Right lung (tissue), 10 donors: ENCODE measurements at places on chromosomes 16 and 17. TPM values are rescaled to one million over a fixed set of nuclear protein-coding genes. Genes with fewer than 3 reads are reported as not detected.

- DNase-seq: no peak
Observed at GRCh38 chr17:58051468-58051867, 31.8 kb upstream of the DYNLL2 start.

- DNase-seq: no peak
Observed at GRCh38 chr17:29141514-29141876, 38.7 kb downstream of the MYO18A start.

DNA sequence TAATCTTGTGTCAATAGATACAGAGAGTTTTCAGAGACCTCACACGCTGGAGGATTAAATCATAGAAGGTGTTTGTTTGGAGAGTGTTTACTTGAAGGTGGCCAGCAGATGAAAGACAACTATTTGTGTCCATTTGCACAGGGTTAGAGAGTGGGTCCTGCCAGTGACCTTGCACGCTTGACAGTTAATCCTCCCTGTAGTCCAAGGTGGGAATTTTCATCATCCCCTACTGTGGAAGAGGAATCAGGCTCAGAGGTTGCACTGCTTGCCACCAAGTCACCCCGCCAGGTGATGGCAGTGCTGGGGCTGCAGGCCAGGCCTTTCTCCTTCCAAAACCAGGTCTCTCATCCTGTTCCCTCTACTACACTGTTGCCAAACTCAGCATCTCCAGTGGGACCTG is 12.3 kb downstream of the CDH1 start:
- DNase-seq: no peak

The BCL6B gene
- 43.3 TPM for polyA plus RNA-seq

DNA sequence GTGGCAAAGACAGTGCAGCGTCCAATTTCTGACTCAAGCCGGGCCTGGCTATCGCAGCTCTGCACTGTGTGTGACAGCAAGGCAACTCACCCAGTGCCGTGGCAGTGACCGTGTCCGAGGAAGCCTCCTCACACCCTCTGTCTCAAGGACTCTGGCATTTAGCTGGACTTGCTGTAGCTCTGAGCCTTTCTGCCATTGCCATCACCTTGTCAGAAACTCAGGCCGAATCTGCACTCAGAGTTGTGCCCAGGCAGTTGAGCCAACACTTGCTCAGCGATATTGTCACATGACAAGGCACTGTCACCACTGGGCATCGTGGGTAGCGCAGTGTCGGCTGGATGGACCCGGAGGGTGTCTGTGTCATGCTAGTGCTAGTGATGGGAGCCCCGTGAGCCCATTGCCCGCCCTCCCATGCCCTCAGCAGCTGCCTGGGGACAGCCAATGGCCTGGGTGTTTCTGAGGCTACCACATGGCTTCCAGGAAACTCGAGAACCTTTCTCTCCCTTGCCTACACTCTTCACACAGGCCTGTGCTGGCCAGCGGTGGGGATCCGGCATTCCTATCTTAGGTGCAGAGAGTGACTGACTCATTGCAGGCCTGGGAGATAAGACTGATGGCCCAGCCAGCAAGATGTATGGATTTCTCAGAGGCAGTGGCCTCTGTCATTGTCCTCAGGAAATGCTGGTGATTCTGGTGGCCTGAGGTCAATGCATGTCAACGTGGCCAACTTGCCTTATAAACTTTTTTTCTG is 22.1 kb upstream of the STH start:
- DNase-seq: no peak

DNA sequence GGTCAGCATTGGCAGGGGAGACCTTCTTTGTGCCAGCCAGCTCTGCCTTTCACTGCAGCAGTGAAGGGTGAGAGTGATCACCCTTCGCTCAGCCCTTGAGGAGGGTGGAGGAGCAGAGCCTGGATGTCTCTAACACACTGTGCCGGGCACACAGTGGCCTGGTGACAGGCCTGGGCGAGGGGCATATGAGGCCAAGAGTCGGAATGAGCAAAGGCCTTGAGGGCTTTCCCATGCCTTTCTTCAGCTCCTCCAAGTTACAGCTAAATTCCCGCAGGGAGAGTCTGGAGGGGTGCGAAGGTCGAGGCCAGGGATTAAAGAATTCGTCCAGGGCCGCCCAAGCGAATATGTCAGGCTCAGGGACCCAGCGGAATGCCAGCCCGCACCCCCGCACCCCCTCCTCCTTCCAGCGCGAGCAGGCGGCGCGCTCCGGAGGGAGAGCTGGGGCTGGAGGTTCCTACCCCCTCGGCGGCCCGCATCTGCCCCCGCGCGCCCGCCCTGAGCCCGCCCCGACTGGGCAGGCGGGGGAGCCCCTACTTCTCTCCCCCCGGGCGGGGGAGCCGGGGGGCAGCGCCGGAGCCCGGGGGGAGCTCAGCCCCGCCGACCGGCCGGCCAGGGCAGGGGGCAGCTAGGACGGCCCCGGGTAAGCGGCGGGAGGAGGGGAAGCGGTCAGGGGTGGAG is at the start of gene RASL10B:
RASL10B (plus strand) TSS at position 401 of the 678 bp plus-strand sequence. CDS start 3,546 bp downstream, outside the sequence.
- DNase-seq: no peak

- no peak for DNase-seq
Observed at GRCh38 chr17:45270828-45271418, 9.0 kb upstream of the SPATA32 start.

- no peak for DNase-seq
Observed at GRCh38 chr16:53666786-53667415, 36.8 kb downstream of the RPGRIP1L start.

DNA sequence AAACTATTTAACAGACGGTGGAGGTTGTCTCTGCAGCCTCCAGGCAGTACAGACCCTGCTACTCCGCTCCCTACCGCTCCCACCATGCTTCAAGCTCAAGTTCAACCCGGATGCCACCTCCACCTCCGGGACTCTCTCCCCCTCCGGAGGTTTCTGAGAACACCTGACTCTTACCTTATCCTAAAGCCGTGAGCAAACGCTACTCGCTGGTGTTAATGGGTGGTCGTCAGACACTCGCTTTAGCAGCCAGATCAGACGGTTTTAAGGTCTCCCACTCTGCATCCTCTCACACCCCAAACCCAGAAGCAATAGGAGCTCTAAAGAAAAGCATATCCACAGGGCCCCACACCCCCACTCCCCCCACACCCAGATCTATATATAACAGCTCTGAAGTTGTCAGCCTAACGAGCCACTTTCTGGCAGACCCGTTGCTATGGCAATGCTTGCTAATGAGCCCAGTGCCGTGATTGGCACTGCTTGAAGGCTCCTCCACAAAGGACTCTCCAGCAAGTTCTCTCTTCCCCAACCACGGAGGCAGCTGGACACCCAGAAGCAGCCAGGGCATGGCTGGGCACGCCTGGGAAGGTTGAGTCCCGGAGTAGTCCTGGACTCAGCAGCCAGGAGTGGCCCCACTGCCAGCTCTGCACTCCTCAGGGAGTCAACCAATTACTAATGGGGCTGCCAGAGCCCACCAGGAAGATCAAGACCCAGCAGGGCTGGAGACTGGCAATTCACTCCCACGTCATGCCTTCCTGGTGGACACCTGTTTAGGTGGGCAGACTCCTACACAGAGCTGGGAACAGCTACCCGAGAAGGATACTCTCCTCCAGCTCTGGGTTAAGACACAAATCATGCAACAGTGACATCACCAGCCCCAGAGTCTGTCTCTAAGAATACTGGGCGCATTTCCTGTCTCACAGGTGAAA is 121.2 kb upstream of the RCVRN start:
- DNase-seq: no peak

DNA sequence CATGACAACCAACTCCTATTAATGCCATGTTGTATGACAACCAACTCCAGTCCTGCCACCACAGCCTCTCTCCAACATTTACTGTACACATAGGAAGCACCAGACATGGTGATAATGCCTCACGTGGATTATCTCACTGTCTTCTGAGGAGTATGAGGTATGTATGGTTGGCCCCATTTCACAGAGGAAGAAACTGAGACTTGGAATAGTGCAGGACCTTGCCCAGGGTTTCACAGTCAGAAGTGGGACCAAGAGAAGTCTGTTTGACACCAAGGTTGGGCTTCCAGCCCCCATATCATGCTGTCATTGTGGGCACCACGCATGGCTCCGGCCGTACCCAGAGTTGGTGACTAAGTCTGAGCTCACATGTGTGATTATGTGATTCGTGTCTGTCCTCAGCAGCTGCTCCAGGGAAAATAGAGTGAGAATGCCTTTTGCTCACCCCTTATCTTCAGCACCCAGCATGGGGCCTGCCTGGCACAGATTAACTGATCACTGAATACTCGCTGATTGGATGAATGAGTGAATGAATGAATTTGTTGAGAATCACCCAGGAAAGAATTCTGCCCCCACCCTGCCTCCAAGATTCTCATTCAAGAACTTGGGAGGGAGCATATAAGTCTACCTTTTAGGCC is 204.1 kb upstream of the NLRP1 start:
- DNase-seq: no peak

The TEDC2 gene
- polyA plus RNA-seq: 8.0 TPM

- DNase-seq: peak; percentile 99
Observed at GRCh38 chr17:75784473-75785015, at the start of gene UNK. Gene UNK, plus strand, starts transcription at chr17:75784806. Its CDS starts 75 bp downstream, at chr17:75784881.

The UTS2R gene
- not detected for polyA plus RNA-seq

The ALOX12 gene
- 2.4 TPM for polyA plus RNA-seq

- no peak for DNase-seq
Observed at GRCh38 chr17:48605991-48606891, 1.5 kb upstream of the HOXB6 start.

The NMT1 gene
- 74.3 TPM for polyA plus RNA-seq

DNA sequence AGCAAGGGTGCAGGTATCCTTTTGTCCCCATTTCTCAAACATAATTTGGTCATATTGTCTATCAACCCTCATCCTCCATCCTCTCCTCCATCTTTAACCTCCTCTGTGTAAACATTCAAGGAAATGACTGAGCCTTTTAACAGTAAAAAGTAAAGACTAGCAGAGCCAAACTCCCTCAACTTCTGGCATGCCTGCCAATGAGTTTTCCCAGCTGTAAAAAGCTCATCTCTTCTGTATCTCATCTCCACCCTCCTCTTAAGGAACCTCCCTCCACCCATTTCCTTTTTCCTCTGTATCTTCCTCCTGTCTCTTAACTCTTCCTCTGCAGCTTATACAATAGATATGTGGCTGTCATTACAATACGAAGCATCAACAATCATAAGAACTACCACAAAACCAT is 76.9 kb upstream of the PSMD7 start:
- DNase-seq: no peak

DNA sequence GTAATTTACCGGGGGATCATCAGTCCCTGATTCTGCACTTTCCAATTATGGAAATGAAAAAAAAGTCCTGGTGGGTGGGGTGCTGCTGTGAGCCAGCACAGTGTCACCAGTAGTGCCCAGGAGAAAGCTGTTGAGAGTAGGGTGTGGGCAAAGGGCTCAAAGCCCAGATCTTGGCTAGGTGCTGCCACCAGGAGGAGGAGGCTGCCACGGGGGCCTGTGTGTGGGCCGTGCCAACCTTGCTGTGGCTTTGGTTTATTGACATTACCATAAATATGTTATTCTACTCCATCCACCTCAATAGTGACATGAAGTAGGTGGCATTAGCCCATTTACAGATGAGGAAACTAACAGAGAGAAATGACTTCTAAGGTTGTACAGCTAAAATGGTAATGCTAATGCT is 6.7 kb upstream of the PRPSAP2 start:
- DNase-seq: no peak

- DNase-seq: no peak
Observed at GRCh38 chr16:21060027-21060510, 90.6 kb downstream of the DNAH3 start.

GRCh38 chr17:28369684-28370034 is 448 bp downstream of the VTN start:
- DNase-seq: no peak

The TBC1D3G gene
- polyA plus RNA-seq: not detected

DNA sequence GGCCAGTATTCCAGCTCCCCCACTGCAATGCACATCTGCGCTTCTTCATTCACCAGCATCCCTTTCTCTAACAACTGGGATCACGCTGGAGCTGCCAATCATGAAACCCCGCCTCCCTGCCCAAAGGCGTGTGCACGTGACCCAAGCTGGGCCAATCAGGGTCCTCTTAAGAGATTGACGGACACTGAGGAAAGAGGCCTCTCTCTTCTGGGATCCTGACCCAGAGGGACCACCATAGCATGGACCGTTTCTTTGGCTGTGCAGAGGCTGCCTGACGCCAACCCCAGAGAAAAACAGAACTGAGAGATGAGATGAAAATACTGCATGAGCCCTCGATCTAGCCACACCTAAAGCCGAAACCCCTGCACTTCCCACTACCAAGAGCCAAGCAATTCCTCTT is 32.0 kb downstream of the COTL1 start:
- no peak for DNase-seq

The OR2C1 gene
- 0.44 TPM for polyA plus RNA-seq

- no peak for DNase-seq
Observed at GRCh38 chr16:28259091-28259780, 33.1 kb upstream of the SBK1 start.

The KRTAP3-2 gene
- polyA plus RNA-seq: not detected

DNA sequence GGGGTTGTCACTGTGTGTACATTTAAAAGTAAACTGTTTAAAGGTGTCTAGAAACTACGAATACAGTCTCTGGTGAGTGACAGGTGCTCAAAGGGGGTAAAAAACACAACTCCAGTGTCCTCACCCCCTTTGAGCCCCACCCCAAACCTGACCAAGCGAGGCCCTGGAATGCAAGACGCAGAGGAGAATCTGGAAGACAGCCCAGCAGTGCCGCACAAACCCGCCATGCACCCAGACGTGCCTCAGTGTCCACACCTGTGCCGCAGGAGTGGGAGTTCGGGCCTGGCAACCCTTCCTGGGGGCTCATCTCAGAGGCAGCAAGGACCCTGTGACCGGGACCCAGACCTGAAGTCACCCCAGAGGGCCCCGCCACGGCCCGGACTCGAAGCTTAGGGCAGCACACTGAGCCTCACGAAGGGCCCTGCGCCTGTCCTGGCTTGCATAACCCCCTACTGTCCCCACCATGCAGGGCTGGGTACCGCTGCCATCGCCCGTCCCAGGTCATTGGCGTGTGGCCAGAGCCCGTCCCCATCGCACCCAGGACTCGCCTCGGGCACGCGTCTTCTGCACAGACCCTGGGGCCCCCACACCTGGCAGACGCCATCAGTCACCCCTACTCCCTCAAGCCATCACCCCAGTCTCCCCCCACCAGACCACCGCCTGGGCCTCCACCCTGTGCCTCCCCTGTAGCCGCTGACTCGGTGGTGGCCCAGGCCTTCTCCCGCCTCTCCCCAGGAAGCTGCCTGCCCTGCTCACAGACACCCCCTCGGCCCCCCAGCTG is 33.0 kb upstream of the ZC3H18 start:
- no peak for DNase-seq

The WNT3 gene
- 2.2 TPM for polyA plus RNA-seq

The CFAP20 gene
- 77.0 TPM for polyA plus RNA-seq

- no peak for DNase-seq
Observed at GRCh38 chr16:25260416-25260815, 2.8 kb upstream of the ZKSCAN2 start.

The NME3 gene
- polyA plus RNA-seq: 34.2 TPM

DNA sequence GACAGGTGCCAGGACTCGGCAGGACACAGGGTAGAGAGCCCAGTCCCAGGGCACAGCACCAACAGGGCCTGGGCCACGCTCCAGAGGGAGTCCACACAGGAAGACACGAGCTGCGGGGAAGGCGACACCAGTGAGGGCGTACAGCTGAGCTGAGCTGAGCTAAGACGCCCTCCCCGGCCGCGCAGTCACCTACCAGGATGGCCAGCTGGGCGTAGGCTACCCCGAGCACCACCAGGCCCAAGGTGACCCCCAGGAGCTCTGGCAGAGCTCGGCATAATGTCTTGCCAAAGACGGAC is 42.6 kb downstream of the TSC2 start:
- DNase-seq: no peak

- DNase-seq: no peak
Observed at GRCh38 chr16:51896013-51896412, 650.9 kb downstream of the TOX3 start.

GRCh38 chr16:11977376-11978041 is 975 bp downstream of the SNX29 start:
- no peak for DNase-seq

GRCh38 chr17:73379826-73380225 is 68.0 kb upstream of the CDC42EP4 start:
- DNase-seq: no peak
